Left ventricle myocardium inferior (tissue), 1 donor: ENCODE measurements at places on chromosomes 6 and 20.
A peak's percentile ranks its signal among the peaks of the same experiment; 100 is the strongest.

GRCh38 chr20:62832212-62832922 is 15.5 kb downstream of the COL9A3 start:
- H3K36me3 ChIP-seq: no peaks in the 10 kb centered on the region
- H3K4me3 ChIP-seq: no peak overlapping the region
- DNase-seq: no peak
- H3K27ac ChIP-seq: no peak overlapping the region
- H3K27me3 ChIP-seq: peaks cover 29% of the 10 kb centered on the region

DNA sequence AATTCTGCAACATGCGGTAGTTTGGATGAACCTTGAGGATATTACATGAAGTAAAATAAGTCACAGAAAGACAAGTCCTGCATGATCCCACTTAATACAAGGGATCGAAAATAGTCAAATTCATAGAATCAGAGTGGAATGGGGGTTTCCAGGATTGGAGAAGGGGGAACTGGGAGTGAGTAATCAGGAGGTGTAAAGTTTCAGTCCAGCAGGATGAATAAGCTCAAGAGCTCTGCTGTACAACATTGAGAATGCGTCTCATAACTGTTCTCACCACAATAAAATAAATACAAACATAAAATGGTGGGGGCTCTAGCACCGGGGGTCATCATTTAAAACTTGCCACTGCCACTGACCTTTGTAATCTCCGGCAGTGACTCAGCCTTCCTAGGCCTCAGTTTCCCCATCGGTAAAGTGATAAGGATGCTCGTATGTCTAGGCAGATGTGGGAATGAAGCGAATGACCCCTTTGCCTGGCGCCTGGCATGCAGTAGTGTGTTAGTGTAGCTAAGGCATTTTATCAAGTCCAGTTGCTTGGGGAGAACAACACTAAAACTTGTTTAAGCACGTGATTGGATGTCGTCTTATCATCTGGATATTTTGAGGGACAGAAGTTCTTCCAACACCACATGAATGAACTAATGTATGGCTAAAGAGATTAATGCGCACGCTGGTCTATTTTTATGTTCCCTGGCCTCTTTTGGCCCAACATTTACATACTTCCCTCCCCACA is 421.1 kb downstream of the QKI start:
- H3K27ac ChIP-seq: peak overlapping the region; percentile 80
- no peak overlapping the region for H3K4me3 ChIP-seq
- no peaks in the 10 kb centered on the region for H3K36me3 ChIP-seq

GRCh38 chr6:56714982-56715456 is 72.3 kb upstream of the DST start:
- H3K4me3 ChIP-seq: no peak overlapping the region
- no peak for DNase-seq
- H3K36me3 ChIP-seq: no peaks in the 10 kb centered on the region
- H3K27me3 ChIP-seq: no peaks in the 10 kb centered on the region

- H3K4me3 ChIP-seq: no peak overlapping the region
- H3K27ac ChIP-seq: no peak overlapping the region
- DNase-seq: no peak
- no peaks in the 10 kb centered on the region for H3K36me3 ChIP-seq
- no peaks in the 10 kb centered on the region for H3K27me3 ChIP-seq
- H3K4me1 ChIP-seq: peaks cover 22% of the 10 kb centered on the region
Measured at GRCh38 chr6:154928325-154928922, 66.7 kb upstream of the TIAM2 start.

- DNase-seq: no peak
- H3K27ac ChIP-seq: no peak overlapping the region
- H3K27me3 ChIP-seq: no peaks in the 10 kb centered on the region
- no peak overlapping the region for H3K4me3 ChIP-seq
- H3K4me1 ChIP-seq: peaks cover 58% of the 10 kb centered on the region
Measured at GRCh38 chr6:90534337-90535025, 52.4 kb downstream of the MAP3K7 start.

GRCh38 chr6:56374841-56375369 is 127.5 kb upstream of the COL21A1 start:
- no peak overlapping the region for H3K4me3 ChIP-seq
- no peaks in the 10 kb centered on the region for H3K36me3 ChIP-seq
- H3K27me3 ChIP-seq: no peaks in the 10 kb centered on the region
- H3K4me1 ChIP-seq: peaks cover 48% of the 10 kb centered on the region
- peak overlapping the region; percentile 50 for H3K27ac ChIP-seq

GRCh38 chr6:57263739-57264138 is 41.6 kb upstream of the RAB23 start:
- no peaks in the 10 kb centered on the region for H3K27me3 ChIP-seq
- H3K36me3 ChIP-seq: no peaks in the 10 kb centered on the region
- no peak overlapping the region for H3K4me3 ChIP-seq
- no peak for DNase-seq

DNA sequence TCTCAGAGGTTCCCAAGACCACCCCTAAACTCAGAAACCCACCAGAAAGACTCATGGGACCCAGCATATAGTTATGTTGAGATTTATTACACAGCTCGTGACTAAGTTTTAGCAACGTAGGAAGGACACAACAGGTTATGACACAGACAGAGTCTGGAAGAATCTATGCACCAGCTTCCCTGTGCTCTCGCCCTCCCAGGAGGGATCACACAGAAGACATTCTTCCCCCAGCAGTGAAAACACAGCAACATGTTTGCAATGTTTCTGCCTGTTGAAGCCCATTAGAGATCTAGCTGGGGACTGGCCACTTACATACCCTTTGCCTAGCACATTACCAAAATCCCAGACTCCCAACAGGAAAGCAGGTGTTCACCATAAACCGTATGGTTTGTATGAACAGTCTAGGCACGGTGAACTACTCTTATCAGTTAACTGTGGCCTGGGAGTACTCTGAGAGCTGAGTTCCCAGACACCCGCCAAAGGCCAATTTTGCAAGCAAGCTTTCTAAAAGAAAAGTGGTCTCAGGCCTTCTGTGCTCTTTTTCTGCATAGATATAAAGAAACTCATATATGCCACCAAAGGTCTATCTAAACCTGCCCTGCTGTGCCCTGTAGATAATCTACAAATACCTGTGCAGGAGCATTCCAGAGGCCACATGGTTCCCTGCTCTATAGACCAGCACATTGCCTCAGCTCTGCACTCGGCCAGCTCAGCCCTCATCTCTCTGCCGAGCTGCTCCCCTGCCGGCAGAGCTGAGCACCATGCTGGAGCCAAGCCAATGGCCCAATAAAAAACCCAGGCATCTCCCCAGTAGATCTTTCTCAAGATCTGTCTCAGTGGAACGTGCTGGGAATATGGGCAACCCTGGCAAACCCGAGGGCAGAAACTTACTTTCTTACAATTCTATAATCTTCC is 69.6 kb upstream of the SMIM28 start:
- H3K27me3 ChIP-seq: no peaks in the 10 kb centered on the region
- H3K4me1 ChIP-seq: peaks cover 17% of the 10 kb centered on the region
- peak overlapping the region; percentile 71 for H3K27ac ChIP-seq
- no peaks in the 10 kb centered on the region for H3K36me3 ChIP-seq

- H3K4me1 ChIP-seq: no peaks in the 10 kb centered on the region
- no peaks in the 10 kb centered on the region for H3K27me3 ChIP-seq
- H3K4me3 ChIP-seq: no peak overlapping the region
- no peak for DNase-seq
Measured at GRCh38 chr20:17304774-17305173, 77.9 kb downstream of the PCSK2 start.

DNA sequence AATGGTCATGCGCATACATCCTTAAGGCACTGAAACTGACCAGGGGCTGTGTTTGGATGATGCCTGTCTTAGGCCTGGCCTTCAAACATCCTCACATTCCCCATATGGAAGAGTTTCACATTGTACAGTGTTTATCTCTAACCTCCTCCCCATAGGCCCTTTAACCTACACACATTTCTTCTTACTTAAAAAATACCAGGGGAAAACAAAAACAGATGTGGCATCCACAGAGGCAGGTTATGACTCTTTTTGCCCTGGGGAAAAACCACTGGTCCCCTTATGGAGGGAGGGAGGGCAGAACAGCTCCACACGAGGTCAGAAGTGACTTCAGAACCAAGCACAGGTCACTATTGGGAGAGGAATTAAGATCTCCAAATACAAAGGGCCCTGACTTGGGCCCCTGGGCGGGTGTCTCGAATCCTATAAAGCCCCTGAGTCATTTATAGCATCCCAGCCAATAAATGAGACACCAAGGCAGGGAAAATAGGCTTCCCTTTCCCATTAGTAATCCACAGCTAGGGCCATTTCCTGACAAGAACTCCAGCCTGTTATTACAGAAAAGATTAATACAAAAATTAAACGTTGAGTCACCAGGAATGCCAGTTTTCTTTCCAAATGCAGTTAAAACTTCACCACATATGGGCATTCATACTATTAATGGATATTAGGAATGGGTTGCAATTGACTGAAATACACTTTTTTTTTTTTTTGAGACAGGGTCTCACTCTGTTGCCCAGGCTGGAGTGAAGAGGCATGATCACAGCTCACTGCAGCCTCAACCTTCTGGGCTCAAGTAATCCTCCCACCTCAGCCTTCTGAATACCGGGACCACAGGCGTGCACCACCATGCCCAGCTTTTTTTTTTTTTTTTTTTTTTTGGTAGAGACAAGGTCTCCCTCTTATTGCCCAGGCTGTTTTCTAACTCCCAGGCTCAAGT is 107.2 kb downstream of the ATP9A start:
- H3K4me3 ChIP-seq: no peak overlapping the region
- DNase-seq: no peak
- peaks cover 14% of the 10 kb centered on the region for H3K36me3 ChIP-seq
- H3K27ac ChIP-seq: no peak overlapping the region
